ENCODE measurements at places on chromosomes 12 and 14. TPM values are rescaled to one million over a fixed set of nuclear protein-coding genes. Genes with fewer than 3 reads are reported as not detected.

The KRT78 gene
- total RNA-seq = not detected

The WASHC3 gene
- total RNA-seq = 58.5 TPM

The BCL11B gene
- 0.09 TPM for total RNA-seq

The KCNK10 gene
- not detected for total RNA-seq

The ACRBP gene
- total RNA-seq = 0.49 TPM

The KLRG1 gene
- total RNA-seq = not detected

The GPX2 gene
- total RNA-seq = not detected

The KICS2 gene
- 3.8 TPM for total RNA-seq

The KITLG gene
- 110 TPM for total RNA-seq

The AQP2 gene
- not detected for total RNA-seq

The HAL gene
- total RNA-seq = 0.09 TPM

The HIGD1C gene
- total RNA-seq = not detected

The GARIN6 gene
- not detected for total RNA-seq

The RIMBP2 gene
- total RNA-seq = 0.74 TPM

The KCNMB4 gene
- total RNA-seq = 2.0 TPM

The MARCHF9 gene
- total RNA-seq = 2.1 TPM

The GALNT8 gene
- not detected for total RNA-seq

The CCDC88C gene
- total RNA-seq = not detected

The PZP gene
- total RNA-seq = not detected

The WNT1 gene
- not detected for total RNA-seq

The PLXNC1 gene
- total RNA-seq = 6.1 TPM

The HNRNPC gene
- 458 TPM for total RNA-seq
